Right ventricle myocardium inferior (tissue), 1 donor: ENCODE measurements at places on chromosomes 5 and 9. TPM values are rescaled to one million over a fixed set of nuclear protein-coding genes. Genes with fewer than 3 reads are reported as not detected.

CDKN2A gene
- total RNA-seq, result 0.49 TPM

- DNase-seq, result no peak
These were observed 52.9 kb upstream of the ZNF366 start for GRCh38 chr5:72559866-72560766.

DNA sequence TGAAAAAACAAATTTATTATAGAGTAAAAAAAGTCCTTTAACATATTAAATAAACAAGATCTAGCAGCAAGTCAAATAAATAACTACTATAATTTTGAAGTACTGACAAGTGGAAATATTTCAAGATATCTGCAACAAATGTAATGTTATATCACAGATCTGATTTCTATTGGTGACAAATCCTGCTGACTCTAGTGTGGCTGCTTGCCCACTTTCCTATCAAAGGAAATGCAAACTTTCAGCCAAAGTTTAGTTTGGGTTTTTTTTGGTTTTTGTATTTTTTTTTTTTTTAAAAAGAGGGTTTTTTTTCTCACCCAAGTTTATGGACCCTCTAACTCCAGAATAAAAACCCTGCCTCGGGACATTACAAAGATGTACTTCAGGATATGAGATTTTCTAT is 12.9 kb downstream of the ADRA1B start:
- DNase-seq, result no peak

- no peak for DNase-seq
These were observed 51.1 kb upstream of the COL5A1 start for GRCh38 chr9:134590240-134591081.

DNA sequence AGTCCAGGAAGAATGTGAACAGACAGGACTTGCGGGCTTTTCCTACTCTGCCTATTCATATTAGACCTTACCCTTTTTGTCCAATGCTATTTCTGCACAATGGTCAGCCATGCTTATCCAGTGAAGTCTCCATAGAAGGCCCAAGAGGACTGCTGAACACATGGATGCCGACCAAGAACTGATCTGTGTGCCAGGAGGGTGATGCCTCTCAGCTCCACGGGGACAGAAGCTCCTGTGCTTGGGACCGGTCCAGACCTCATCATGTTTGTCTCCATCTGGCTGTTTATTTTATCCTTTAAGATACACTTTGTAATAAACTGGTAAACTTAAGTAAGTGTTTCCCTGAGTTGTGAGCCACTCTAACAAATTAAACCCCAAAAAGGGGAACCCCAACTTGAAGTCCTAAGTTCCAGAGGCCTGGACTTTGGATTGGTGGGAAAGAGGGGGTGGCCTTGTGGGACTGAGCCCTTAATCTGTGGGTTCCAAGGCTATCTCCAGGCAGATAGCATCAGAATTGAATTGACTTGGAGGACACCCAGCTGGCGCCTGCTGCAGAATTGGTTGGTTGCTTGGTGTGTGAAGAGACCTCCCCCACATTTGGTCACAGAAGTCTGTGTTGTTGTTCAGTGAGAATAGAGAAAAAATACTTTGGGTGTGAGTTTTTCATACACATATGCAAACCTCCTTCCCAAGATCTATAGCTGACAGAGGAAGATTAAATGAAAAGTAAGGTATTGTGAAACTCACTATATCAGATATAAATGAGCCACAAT is 57.9 kb upstream of the ANKH start:
- DNase-seq, result no peak

DNA sequence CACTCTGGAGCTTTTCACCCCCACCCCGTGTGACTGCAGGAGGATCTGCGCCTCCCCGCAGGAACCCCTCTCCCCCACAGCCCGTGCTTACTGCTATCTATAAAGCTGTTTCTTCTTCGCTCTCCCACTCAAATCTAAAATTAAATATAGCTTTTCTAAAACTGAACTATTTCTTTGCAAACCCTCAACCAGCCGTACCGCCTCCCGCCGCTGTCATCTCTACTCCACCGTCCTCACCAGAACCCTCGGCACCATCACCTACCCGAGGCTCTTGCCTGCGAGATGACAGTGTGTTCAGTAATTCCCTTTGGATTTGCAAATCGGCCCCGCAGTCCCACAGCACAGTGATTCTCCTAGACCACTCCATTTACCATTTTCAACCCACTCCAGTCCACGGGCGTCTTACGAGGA is 13.6 kb downstream of the LPCAT1 start:
- DNase-seq, result no peak

SPATA9 gene
- not detected for total RNA-seq

GRCh38 chr9:137919649-137920141 is 42.1 kb downstream of the CACNA1B start:
- no peak for DNase-seq

SPATA31A3 gene
- total RNA-seq, result not detected

- DNase-seq, result peak; percentile 91
These were observed 27.5 kb downstream of the B4GALT1 start for GRCh38 chr9:33139421-33140228.

PJA2 gene
- total RNA-seq, result 70.5 TPM

DNA sequence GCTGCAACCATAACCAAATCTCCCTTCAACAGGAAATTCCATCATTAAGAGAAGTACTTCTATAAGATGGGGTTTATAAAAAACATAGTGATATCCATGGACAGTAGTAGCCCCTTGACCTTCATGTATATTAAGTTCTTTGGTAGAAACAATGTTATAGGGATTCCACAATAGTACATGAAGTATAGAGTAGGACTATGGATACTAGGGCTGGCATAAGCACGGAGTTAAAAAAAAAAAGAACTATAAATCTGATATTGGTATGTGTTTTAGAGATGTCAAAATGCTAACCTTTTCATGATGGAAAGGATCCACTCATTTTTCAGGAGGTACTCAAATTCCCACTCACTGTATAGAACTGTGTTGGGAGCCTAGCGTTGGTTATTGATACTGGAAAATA is 337.6 kb downstream of the FGF10 start:
- DNase-seq, result no peak

CDK5RAP2 gene
- total RNA-seq, result 75.4 TPM

DNA sequence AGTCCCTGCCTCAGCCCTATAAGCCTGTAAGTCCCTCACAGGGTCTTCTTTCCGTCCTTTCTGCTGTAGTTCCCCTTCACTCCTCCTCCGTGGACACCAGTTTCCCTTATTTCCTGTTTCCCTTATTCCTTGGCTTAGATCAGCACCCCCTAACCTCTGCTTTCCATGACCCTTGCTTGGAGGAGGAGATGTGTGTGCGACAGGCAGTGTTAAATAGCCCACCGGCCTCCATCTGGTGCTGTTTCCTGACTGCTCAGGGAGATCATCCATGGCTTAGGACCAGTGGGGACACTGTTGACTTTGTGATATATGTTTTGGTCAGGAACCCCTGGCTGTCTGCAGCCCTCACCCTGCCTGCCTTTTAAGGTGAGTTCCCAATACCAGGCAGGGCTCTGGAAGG is 34.1 kb upstream of the PSD2 start:
- no peak for DNase-seq

GRCh38 chr5:143968071-143968878 is 156.3 kb downstream of the HMHB1 start:
- DNase-seq, result no peak

GRCh38 chr5:109247986-109248385 is 161.8 kb downstream of the PJA2 start:
- DNase-seq, result no peak

ENTPD2 gene
- 2.7 TPM for total RNA-seq

DNA sequence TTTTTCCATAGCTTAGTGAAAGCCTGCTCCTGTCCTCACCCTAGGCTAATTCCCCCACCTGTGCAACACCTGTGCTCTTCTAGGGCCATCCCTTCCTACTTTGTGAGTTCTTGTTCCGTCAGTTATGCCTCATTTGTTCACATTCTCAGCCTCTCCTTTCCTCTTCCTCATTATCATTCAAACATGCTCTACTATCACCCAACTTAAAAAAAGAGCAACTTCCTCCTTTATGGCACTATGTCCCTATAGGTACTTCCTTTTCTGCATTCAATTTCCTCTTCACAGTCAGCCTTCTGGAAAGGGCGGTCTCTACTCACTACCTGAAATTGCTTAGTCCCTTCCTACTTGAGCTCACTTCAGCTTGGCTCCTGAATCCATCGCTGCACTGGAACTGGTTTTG is 111.8 kb upstream of the LHFPL2 start:
- no peak for DNase-seq

IL4 gene
- total RNA-seq, result not detected

DNA sequence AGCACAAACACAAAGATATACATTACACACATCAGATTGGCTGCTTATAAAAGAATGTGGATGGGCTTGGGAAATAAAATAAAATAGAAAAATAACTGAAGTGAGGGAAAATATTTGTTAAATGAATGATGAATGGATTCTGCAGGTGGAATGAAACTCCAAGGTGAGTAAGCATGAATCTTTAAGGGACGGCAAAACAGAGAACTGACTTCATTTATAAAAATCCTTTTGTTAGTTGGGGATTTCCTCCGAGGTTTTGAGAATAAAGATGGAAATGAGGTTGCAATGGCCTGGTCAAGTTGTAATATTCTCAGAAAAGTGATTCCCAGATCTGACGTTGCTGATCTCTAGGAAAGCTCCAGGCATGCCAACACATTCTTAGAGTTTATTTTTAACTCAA is 20.9 kb upstream of the SEMA6A start:
- no peak for DNase-seq

DNA sequence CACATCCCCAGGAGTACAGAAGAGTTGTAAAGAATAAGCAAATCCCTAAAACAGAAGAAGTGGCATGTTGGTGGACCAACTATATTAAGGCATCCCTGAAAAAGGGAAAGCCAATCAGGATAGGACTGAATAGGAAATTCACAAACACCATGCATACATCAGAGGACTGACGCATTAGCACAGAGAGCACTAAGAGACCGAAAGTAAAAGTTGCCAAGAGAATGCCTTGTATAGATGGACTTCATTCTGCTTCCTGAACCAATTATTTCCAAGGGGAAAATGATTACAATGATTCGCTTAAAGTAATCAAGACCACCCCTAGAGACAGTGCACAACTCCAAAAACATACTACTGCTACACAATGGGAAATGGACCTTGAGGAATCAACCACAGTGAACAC is 33.5 kb downstream of the SHC3 start:
- no peak for DNase-seq

AMACR gene
- total RNA-seq, result 6.1 TPM

GRCh38 chr5:103569313-103570060 is 6.9 kb upstream of the NUDT12 start:
- no peak for DNase-seq
